ENCODE measurements at places on chromosomes 1 and 21.

DNA sequence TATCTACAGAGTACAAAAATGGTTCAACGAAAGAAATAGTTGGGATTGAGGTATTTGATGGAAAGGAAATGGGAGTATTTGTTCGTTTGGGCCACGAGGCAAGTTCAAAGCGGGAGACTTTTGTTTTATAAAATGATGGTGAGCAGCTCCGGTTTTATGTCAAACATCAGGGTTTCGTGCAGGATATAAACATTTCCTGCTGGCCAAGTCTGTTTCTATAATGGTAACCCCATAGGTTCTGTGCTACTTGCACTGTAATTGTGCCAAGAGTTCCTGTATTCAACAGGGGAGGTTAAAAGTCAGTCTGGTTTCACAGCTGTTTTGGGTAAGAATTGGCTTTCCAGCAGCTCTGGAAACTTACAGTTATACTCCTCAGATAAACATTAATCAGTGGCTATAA, 290.3 kb upstream of the NRIP1 start:
- no peak for DNase-seq

DNA sequence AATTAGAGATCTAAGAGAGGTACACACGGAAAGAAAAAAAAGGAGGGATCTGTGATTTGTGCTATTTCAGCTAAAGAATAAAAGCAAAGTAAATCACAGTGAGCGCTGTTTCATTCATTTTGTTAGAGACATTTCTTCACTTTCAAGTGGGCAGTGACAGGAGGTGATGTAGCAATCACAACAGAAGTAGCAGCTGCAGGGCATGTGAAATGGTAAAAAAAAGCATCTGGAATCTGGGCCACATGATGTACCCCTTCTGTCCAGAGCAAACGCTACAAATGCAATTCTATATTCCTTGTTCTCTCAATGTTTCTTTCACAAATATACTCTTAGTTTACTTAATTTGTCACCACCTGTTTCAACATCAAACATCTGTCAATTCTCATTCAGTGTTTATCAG, 786.5 kb downstream of the LRRIQ3 start:
- no peak for DNase-seq

DNA sequence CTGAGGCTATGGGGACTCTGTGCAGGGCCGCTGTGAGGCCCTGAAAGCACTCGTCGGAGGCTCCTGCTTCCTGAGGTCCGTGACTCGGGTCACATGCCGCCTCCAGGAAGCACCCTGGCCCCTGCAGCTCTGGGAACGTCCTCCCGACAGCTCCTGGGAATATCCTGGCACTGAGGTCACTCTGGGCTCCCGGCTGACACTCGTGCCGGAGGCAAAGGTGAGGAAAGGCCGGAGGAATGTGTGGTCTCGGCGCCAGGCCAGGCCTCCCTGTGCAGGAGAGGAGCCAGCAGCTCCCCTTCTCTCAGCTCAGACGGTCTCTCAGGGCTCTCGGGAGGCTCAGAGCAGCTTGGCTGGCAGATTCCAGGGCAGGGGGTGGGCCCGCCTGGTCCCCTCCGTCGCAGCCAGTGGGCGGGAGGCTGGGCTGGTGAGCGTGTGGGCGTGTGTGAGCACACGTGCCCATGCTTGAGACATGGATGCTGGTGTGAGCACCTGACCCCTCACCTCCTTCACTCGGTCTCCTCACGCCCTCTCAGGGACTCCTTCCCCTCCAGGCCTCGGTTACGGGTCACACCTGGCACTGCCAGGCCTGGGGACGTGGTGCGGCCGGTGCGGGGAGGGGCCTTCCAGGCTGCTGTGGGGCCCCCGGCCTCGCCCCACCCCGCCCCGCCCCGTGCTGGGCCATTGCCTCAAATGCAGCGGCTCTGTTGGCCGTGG, 5.5 kb upstream of the RNF223 start:
- peak; percentile 67 for DNase-seq

DNA sequence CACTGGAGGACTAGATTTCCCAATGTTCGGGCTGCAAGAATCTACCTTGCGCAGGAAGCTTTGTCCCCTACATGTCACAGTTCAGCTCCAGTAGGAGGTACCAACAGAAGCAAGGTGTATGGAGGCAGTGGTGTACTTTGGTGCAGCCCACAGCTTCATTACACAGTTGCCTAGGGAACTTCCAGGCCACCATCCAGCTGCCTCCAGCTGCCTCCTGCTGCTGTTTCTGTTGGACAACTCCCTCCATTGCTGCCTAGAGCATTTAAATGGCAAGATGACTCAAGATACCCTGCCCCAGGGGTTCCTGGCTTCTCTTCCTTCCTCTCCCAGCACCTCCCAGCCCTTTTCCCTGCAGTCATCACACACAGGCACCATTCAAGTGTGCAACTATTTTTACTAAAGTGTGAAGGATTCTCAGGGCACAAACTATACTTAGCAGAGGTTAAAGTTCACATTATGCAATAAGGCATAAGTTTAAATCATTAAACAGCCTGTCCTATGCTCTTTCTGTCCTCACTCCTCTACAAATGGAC, 39.0 kb upstream of the ATP1A1 start:
- DNase-seq = no peak

DNA sequence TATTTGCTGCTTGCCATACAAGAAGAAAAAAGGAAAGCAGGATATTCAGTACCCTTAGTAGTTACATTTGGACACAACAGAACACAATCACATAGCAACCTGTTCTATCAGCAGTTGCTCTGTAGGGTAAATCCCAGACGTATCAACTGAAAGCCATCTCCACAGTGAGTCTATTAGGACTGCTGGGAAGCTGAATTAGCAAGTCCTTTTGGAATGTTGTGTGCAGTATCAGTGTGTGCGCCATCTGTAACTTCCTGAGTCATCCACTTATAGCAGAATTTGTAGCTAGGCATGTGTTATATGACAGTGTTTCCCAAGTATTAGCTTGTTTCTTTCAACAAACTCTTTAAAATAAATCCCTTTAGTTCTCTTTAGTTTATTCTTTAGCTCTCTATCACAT, 21.3 kb downstream of the CCDC30 start:
- DNase-seq = no peak

- no peak for DNase-seq
These were observed 15.9 kb downstream of the AKIRIN1 start for GRCh38 chr1:39006726-39007645.

GRCh38 chr1:118269598-118269997, 84.6 kb upstream of the SPAG17 start:
- no peak for DNase-seq

DNA sequence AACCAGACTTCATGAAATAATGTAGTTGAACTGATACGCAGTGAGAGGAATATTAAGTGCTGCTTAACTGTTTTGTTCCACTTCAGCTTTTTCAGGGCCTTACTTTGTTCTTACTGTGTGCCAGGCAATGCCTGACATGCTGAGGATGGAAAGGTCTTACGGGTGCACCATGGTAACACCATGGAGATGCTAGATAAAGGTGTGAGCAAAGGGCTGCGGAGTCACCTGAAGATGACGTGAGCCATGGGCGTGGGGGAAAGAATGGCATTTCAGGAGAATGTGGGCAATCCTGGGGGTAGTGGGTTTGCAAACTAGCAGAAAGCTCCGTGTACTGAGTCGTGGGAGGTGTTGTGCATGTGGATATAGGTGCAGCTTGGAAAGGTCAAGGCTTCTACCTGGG, 27.3 kb downstream of the MAN1C1 start:
- peak; percentile 23 for DNase-seq

- no peak for DNase-seq
These were observed 51.7 kb downstream of the SIK1 start for GRCh38 chr21:43375006-43375836.

DNA sequence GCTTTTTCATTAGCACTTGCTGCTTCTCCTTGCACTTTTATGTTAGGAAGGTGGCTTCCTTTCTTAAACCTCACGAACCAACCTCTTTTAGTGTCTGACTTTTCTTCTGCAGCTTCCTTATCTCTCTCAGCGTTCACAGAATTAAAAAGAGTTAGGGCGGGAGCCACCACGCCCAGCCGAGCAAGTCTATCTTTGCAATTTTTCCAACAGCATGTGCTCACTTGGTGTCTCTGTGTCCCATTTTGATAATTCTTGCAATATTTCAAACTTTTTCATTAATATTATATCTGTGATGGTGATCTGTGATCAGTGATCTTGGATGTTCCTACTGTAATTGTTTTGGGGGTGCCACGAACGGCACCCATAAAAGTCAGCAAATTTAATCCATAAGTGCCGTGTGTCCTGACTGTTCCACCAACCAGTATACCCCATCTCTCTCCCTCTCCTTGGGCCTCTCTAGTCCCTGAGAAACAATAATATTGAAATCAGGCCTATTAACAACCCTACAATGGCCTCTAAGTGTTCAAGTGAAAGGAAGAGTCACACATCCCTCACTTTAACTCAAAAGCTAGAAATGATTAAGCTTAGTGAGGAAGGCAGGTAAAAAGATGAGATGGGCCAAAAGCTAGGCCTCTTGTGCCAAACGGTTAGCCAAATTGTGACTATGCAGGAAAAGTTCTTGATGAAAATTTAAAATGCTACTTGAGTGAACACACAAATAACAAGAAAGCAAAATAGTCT, 15.9 kb upstream of the ITPKB start:
- DNase-seq = no peak

DNA sequence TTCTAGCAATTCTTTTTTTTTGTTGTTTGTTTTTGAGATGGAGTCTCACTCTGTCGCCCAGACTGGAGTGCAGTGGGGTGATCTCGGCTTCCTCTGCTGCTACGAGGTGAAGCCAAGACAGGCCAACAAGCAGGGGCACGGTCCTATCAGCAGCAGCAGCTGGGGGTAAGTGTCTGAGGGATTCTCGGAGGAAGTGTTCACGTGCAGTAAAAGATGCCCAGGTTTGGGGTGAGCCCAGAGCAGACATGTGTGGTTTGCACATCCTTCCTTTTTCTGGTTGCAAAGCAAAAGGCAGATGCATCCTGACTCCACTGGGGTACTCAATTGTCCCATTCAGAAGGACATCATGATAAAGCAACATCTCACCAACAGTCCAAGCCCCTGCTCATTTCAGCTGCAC, 27.7 kb downstream of the PIGP start:
- no peak for DNase-seq

GRCh38 chr1:230584660-230585059, 57.6 kb upstream of the COG2 start:
- no peak for DNase-seq

- DNase-seq = no peak
These were observed 117.5 kb upstream of the HOOK1 start for GRCh38 chr1:59697150-59697800.

- no peak for DNase-seq
These were observed 7.2 kb upstream of the ATP1A1 start for GRCh38 chr1:116365857-116366256.

- DNase-seq = no peak
These were observed 1.9 kb downstream of the GIPC2 start for GRCh38 chr1:78047631-78048030.

- no peak for DNase-seq
These were observed 258.0 kb upstream of the FMN2 start for GRCh38 chr1:239833723-239834122.

DNA sequence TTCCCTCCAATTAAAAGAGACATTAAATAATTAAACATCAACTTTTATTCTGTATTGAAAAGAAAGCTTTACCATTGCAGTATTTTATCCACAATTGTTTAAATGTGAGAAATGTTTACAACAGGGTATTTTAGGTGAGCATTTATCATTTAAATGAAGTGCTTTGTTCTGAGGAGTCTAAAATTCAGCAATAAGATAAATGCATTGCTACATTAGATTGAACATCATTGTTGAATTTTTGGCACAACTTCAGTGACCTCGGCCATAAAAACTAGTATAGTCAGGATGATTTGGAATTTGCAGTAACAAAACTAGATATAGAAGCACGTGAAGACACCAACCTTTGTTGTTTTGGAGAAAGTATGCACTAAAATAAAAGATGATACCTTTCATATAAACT, 692.9 kb downstream of the USP25 start:
- no peak for DNase-seq

- no peak for DNase-seq
These were observed 156.2 kb downstream of the RHOU start for GRCh38 chr1:228891272-228892034.

DNA sequence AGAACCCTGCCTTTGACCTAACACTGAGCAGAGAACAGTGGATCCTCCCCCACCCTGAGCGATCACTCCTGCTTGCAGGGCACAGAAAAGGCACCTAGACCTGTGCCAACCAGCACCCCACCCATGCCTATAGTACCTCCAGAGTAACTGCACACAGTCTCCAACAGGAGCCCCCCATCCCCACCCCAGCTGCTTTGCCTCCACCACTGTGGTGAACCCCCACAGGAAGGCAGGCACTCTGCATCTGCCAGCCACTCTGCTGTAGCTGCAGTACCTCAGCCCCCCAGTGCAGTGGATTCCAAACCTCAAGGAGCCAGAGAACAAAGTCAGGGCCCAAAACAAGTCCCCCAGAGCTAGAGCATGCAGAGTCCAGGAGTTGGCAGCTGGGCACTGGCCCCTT, 10.7 kb downstream of the SPATC1L start:
- DNase-seq = peak; percentile 18

- no peak for DNase-seq
These were observed 25.5 kb upstream of the IL10 start for GRCh38 chr1:206797534-206798383.

DNA sequence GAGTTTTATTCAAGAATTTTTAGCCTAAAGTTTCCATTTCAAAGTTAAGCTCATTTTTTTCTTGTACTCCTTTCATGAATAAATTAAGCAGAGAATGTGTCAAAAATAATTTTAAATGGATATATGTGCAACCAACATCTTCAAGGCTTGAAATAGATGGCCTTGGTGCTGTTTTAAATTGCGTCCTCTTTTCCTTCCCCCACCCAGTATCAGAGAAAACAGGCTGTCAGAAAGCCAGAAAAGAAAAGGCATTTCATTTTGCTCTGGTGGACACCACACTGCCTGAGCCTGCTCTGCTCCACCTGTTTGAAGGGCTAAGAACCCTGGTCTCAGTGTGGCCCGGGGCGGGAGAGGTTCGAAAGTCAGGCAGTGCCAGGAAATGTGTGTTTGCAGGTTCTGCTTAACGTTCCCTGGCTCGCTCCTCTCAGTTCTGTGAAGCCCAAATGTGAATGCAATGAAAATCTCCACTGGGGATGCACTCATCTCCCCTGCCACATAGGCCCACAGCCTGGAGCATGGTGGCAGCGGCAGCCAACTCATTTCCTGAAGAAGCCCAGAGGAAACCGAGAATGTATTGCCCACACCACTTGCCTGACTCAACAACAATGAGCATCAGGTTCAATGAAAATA, 134.4 kb downstream of the SDCCAG8 start:
- no peak for DNase-seq

DNA sequence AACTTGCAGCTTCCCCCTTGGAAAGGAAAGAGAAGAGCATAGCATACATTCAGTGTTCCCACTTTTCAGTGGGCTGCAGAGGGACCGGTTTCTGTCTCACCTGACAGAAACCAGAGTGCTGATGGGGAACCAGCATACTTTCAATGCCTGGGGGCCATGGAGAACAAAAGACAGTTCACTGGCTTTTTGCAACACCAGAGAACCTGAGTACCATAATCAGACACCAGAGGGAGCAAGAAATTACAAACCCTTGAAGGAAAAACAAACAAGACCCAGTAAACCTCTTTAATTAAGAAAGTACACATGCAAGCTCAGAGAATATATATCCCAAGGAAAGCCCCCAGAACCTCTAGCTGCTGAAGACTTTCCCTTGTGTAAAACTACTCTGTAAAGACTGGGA, 51.1 kb downstream of the CSMD2 start:
- no peak for DNase-seq

GRCh38 chr1:22112554-22112953, 30.3 kb downstream of the WNT4 start:
- DNase-seq = peak; percentile 53

GRCh38 chr21:35138665-35139381, 89.7 kb upstream of the RUNX1 start:
- no peak for DNase-seq

- DNase-seq = peak; percentile 87
These were observed 19.3 kb downstream of the AHCYL1 start for GRCh38 chr1:110003747-110004428.

GRCh38 chr1:38213646-38214434, 167.2 kb upstream of the POU3F1 start:
- DNase-seq = no peak
